ENCODE measurements at places on chromosomes 3 and 15.

DNA sequence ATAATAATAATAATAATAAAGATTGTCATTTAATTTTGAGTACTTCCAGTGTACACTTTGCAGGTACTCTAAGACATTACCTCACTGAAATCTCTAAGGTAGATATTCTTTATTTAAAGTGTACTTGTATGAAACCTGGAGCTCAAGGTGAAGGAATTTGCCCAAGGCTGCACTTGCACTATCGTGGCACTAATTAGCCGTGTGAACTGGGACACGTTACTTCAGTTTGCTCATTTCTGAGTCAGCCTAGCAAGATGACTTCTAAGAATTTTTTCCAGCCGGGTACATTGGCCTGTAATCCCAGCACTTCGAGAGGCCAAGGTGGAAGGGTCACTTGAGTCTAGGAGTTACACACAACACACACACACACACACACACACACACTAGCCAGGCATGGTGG lies 33.5 kb downstream of the MLH1 start:
- no peak for DNase-seq

DNA sequence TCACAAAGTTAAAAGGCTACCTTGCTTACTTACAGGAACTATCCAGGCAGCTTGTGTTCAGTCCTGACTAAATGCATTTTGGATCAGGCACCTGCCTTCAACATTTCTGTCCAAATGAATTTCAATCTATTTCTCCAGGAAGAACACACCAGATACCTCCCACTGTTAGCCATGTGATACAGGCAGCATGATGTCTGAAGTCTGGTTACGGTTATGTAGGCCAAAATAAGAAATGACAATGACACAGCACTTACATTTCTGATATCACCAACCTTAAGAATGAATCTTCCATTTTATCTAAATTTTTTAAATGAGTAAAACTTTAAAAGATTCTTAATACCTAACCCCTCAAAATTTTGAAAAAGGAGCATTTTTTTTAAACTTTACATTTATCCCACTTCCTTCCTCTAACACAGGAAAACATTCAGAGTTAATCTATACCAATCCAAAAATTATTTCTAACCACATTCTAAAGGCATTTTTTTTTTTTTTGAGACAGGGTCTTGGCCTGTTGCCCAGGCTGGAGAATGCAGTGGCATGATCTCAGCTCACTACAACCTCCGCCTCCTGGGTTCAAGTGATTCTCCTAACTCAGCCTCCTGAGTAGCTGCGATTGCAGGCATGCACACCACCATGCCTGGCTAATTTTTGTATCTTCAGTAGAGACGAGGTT lies at the start of gene MAP4:
Gene MAP4, minus strand, starts transcription at position 116 of the 673 bp plus-strand sequence. CDS start 17,556 bp downstream, outside the sequence.
- DNase-seq = no peak

- DNase-seq = no peak
These were observed 11.3 kb upstream of the RPL39L start for GRCh38 chr3:187150599-187150998.

- DNase-seq = no peak
These were observed 77.5 kb downstream of the TBC1D5 start for GRCh38 chr3:17664923-17665322.

DNA sequence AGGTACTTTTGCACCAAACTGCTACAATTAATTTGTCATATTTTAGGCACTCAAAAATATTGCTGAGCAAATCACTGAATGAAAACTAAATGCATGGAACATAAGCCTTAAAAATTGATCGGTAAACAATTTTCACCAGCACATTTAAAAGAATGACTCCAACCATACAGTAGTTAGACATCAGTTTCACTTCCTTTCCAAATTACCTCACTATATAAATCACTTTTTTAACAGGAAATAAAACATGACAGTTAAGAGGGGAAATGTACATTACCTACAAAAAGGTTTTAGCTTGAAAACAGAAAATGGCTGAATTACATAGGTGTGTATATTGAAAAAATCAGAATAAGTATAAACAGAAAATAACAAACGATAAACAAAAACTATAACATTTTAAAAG lies 108.4 kb downstream of the SERPINI1 start:
- DNase-seq = no peak

- DNase-seq = no peak
These were observed 146.7 kb downstream of the NR2E3 start for GRCh38 chr15:71957026-71957425.

GRCh38 chr3:58237941-58238681 lies 519 bp downstream of the ABHD6 start:
- peak; percentile 55 for DNase-seq

GRCh38 chr3:169746924-169747323 lies 17.9 kb downstream of the TERC start:
- DNase-seq = no peak

GRCh38 chr15:47473832-47474231 lies 243.5 kb upstream of the SEMA6D start:
- DNase-seq = no peak

- DNase-seq = no peak
These were observed 39.3 kb downstream of the P3H2 start for GRCh38 chr3:190081389-190081788.

DNA sequence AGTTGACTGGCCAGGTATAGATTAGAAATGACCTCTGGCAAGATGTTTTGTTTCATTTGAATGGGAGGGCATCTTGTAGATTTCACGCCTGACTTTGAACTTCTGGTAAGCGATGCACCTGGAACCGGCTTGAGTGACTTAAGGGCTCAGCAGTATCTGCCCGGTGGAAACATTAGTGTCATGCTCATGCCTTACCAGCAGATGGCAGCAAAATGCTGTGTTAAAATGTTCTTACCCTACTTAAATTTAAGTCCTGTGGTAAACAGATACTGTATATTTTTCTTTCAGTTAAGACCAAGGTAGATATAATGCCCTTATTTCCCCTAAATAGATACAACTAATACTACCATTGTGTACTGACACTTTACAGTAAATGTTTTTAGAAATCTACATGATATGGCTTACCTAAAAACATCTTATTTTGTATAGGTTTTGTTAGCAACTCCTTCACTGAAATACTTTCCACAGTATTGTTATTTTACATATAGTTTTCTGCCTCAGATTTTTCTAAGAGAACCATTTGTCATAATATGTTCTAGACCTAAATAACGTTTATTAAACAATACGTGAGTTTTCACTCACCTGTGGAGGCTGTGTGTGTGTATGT lies 25.5 kb downstream of the ASB7 start:
- peak; percentile 65 for DNase-seq

DNA sequence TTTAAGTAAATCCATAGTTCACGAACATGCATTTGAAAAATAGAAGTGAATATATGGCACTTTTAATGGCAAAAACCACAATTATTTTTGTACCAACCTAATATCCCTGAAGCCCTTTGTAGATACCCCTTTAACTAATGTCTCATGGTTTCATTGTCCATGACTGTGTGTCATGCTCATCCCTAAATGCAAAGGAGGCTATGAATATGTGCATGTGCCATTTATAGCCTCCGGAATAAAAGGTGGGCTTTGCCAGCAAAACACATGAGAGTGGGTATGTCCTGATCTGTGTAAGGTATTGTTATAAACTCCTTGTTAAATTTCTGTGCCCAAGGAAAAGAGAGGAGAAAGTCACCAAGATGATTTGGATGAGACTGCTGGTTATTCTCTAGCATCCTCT lies 20.5 kb upstream of the SOX14 start:
- no peak for DNase-seq

DNA sequence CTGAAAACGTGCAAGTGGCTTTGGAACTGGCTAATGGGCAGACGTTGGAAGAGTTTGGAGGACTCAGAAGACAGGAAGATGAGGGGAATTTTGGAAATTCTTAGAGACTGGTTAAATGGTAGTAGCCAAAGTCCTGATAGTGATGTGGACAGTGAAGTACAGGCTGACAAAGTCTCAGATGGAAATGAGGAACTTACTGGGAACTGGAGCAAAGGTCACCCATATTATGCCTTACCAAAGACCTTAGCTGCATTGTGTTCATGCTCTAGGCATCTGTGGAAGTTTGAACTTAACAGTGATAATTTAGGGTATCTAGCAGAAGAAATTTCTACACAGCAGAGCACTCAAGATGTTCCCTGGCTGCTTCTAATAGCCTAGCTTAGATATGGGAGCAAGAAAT lies 28.6 kb upstream of the SERPINI2 start:
- no peak for DNase-seq

- DNase-seq = no peak
These were observed 141.1 kb upstream of the PTPRG start for GRCh38 chr3:61420136-61420759.

- no peak for DNase-seq
These were observed 58.2 kb downstream of the PHLDB2 start for GRCh38 chr3:111917300-111917699.

DNA sequence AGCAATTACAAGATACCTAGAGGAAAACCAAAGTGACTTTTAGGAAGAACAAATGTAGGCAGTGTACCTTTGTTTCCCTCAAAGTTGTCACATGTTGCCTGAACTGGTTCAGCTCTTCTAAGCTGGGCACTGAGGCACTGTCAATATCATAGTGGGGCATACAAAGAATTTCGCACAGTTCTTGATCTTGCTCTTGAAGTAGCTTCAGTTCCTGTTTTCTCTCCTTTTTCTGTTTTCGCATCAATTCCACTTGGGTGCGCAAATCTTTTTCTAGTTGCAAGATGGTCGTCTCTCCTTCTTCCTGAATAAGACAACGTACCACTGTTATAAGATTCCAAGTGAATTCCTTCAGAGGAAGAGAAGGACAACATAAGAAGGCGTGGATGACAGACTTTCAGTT lies 12.7 kb downstream of the PRC1 start:
- no peak for DNase-seq

GRCh38 chr3:73706771-73707170 lies 82.0 kb upstream of the PDZRN3 start:
- no peak for DNase-seq

Measured in nephron progenitor cell (in vitro differentiated cells).